ENCODE measurements at places on chromosomes 12 and 14.
A peak's percentile ranks its signal among the peaks of the same experiment; 100 is the strongest.

GRCh38 chr14:77124345-77125280 is 17.0 kb downstream of the ZDHHC22 start:
- no peak for DNase-seq

DNA sequence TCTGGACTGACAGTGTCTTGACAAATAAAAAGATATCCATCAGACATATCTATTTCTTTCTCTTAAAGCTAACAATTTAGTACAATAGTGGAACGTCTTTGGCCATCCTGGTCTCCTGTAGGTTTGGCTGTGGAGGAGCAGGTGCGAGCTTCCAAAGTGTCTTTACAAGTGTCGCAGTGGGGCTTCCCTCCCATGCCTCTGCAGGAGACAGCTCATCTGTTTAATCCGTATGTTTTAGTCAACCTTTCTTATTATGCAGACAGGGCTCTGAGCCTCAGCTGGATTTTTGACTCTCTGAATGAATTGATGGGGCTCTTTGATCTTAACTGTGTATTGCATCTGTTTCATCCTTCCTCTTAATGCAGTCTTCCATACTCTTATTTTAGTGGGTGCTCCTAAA is 57.5 kb downstream of the RMST start:
- DNase-seq: no peak

DNA sequence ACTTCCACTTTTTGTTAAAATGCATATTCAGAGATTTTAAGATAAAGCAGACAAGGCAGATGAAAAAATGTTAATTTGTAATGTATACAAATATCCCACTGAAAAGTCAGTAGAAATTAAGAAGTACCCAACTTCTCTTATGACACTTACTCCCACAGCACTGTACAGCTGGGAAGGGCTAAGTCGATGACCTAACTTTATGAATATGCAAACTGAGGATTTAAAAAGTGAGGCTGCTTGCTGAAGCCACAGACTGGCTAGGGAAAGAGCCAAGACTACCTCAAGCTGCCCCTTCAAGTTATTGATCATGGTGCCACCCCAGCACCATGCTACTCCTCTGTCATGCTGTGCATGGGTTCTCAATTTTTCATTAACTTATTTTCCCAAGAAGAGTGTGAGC is 17.0 kb downstream of the PPM1H start:
- DNase-seq: no peak

- no peak for DNase-seq
These were observed 3.9 kb upstream of the DACT1 start for GRCh38 chr14:58633831-58634230.

- DNase-seq: no peak
These were observed 237.8 kb upstream of the LRIG3 start for GRCh38 chr12:59158066-59158465.

DNA sequence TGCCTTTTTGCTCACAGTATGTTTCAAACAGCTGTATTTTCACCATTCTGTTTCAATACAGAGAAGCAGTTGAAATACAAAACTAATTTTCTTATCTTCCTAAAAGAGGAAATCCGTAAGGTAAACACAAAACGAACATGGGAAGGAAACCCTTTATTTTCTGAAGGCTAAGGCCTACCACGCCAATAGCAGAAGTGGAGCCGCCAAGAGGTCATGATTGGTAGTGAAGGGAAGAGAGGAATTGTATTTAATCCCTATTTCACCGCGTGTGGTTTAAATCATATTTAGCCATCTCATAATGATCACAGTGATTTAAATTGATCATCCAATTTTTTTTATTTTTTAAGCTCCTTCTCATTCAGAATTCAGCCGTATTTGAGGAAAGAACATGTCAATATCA is 398.2 kb downstream of the PRKD1 start:
- DNase-seq: peak; percentile 49

DNA sequence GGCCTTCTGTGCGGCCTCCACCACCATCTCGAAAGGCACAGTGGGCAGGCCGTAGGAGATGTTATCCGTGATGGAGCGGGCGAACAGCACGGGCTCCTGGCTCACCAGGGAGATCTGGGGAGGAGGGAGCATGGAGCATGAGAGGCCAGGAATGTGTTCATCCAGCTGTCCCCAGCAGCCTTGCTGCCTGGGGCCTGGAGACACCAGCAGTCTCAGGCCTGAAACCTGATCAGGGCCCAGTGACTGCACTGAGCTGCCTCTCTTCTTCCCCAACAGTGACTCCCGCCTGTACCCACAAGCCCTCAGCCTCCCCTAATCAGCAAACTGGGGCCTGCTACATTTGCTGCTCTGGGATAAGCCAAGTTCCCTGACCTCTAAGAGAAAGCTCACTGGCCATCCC is 30.9 kb downstream of the ABCB9 start:
- DNase-seq: no peak

DNA sequence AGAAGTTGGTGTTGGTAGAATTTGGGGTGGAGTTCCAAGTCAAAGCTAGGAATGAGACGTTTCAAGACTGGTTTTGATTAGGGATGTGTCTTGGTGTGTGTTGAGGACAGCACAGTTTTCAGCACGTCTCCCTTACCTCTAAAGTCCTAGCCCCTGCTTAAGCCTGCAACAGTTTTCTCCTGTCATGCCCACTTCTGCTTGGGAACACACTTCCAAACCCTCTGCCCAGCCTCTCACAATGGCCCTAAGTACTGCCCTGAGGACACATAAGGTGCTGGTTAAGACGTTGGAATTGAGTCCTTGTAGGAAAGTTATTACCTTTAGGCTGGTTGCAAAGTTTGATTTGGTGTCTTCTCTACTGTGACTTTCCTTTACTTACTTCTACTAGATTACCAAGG is 710 bp upstream of the BMAL2 start:
- no peak for DNase-seq

DNA sequence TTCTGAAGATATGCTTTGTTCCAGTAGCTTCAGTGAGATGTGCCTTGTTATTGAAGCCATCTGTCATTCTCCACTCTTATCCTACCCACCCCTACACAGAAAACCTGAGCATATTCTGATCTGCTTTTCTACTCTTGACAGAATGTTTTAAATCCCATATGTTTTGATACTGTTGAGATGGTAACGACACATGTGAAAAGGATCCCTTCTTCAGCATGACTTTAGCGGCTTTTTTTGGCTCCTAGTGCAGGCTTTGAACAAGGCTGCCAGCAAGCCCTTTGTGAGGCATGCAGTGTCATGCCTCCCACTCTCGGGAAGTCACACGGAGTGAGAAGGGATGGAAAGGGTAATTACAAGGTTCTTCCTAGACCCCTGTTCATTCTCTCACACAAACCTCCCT is 228.8 kb upstream of the RGS6 start:
- DNase-seq: peak; percentile 83

DNA sequence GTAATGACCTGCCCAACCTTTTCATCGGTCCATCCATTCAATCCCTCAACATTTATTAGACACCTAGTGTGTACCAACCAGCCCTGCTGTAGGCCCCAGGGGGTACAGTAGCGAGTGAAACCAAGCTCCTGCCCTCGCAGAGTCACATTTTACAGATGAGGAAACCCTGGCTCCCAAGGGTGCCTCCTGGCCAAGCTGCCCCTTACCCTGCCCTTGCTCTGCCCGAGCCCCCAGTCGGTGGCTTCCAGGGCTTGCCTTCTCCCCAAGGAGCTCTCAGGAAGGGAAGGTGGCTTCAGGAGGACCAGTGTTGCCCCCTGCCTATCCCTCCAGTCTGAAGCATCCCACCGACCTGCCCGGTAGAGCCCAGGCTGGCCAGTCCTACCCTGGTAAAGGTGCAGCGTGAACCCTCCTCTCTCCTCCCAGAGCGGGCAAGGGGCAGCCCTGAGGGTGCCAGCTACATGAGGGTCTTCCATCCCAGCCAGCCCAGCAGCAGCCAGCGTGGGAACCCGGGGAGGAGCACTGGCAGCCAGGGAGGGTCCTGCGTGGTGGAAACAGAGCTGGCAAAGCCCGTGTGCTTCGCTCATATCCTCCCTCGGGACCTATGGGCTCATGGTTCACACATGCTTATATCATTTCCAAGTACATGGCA is 670 bp upstream of the BEGAIN start:
- peak; percentile 84 for DNase-seq

GRCh38 chr14:95391331-95391730 is 71.6 kb upstream of the CLMN start:
- DNase-seq: no peak
